T-helper 2 cell (primary cell): ENCODE measurements at places on chromosomes 13 and 19.
A peak's percentile ranks its signal among the peaks of the same experiment; 100 is the strongest.

GRCh38 chr19:41222240-41222639 is 3.2 kb downstream of the AXL start:
- no peak for DNase-seq

DNA sequence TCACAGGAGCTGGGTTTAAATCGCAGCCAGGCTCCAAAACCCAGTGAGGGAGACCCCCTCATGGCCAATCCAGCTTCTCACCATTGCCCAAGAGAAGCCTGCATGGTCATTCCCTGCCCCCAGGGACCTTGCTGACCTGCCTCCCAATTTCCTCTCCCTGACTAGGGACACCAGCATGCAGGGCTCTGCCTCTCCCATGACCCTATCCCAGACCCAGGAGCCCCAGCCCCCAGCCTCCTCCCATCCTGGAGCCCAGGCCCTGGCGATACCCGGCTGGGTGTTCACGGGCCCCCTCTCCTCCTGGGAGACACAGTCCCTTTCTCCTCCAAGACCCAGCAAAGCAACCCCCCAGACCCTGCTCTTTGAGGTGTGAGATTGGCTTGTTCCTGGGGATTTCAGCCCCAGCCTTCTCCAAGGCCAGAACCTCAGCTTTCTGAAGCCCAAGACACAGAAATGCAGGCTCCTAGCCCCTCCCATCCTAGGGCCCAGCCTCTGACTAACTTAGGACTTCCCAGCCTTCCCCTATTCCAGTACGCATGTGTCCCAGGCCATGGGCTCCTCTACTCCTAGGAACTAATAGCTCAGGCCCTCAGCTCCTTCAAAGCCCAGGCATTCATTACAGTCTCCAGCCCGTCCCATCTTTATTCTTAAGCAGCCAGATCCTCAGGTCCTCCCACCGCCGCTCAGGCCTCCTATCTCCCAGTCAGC is 1.1 kb downstream of the GYS1 start:
- DNase-seq, result no peak

GRCh38 chr19:55297267-55297666 is 13.5 kb downstream of the BRSK1 start:
- no peak for DNase-seq

- no peak for DNase-seq
Measured at GRCh38 chr13:72383646-72384045, 343.8 kb downstream of the MZT1 start.

GRCh38 chr13:105904034-105904742 is 631.3 kb downstream of the EFNB2 start:
- DNase-seq, result no peak

GRCh38 chr13:32150794-32151193 is 119.2 kb downstream of the FRY start:
- DNase-seq, result no peak

DNA sequence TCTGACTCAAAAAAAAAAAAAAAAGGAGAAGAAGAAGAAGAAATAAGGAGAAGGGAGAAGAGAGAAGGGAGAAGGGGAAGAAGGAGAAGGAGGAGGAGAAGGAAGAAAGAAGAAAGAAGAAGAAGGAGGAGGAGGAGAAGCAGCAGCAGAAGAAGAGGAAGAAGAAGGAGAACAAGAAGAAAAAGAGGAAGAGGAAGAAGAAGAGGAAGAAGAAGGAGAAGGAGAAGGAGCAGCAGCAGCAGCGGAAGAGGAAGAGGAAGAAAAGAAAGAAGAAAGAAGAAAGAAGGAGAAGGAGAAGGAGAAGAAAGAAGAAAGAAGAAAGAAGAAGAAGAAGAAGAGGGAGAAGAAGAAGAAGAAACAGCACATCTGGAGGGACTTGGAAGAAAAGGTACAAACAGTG is 4.1 kb upstream of the CNN1 start:
- no peak for DNase-seq

DNA sequence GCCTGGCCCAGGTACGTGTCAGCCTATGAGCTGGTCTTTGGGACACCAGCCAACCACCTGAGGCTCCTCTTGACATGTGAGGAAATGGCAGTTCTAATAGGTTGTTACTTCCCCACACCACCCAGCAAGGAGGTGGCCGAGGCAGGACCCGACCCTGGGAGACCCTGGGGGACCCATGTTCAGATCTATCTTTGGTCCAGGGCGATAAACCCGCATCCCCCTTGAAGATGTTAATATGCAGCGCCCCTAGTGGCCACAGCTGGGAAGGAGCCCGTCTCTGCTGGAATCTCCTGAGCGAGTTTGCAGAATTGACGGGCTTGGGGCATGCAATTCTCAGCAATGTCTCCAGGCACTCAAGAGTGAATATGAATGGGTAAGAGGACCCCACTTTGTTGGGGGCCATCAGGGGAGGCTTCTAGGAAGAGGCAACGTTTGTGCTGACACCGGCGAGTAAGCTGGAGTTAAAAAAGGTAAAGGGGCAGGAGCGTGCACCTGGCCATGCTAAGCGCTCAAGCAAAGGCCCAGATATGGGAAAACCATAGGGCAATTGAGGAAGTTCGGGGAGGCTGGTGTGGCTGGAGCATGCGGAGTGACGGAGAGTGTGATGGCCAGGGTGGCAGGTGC is 1.5 kb upstream of the MYO1F start:
- peak; percentile 73 for DNase-seq

DNA sequence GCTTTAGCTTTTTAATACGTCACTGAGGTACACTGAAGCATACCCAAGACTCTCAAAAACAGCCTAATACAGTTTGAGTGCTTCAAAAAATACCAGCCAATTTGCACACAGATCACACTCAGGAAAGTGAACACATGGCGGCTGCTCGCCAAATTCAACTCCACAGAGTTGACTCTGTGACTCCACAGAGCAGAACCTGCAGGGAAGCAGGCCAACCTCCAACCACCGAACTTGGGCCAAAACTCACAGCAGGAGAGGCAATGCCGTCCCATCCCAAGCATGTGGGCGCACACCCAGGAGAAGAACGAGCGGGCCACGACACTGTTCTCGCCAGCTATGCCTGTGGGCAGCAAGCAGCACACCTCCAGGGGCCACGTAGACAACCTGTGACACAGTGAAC is 21.1 kb downstream of the ELL start:
- no peak for DNase-seq

- no peak for DNase-seq
Measured at GRCh38 chr13:48253849-48254248, 20.8 kb downstream of the ITM2B start.

- no peak for DNase-seq
Measured at GRCh38 chr19:28737021-28737895, 475.7 kb downstream of the UQCRFS1 start.

GRCh38 chr13:102484329-102484728 is 82.5 kb upstream of the FGF14 start:
- DNase-seq, result no peak

DNA sequence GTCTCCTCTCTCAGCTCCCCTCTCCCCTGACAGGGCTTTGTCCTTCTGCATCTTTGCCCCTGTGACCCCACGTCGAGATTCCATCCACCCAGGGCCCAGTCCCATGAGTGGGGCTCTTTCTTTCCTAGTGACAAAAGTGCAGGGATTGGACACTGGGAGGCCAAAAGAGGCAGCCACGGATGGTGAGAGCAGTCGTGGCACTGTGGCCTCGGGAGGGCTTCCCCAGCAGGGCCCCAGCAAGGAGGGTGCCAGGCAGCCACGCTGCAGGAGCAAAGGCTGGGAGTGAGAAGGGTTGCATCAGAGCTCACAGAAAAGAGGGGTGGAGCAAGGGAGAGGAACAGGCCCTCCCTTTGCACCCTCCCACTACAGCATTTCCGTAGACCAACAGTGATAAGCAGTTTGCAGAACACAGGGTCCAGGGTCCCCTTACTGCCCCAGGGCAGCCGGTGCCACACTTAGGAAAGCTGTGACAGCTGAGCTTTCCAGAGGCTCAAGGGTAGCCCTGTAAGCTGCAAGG is 4.9 kb downstream of the ZSCAN1 start:
- no peak for DNase-seq

- no peak for DNase-seq
Measured at GRCh38 chr13:38900188-38900587, 90.4 kb downstream of the STOML3 start.

GRCh38 chr13:27643334-27644132 is 21.8 kb downstream of the POLR1D start:
- DNase-seq, result no peak

DNA sequence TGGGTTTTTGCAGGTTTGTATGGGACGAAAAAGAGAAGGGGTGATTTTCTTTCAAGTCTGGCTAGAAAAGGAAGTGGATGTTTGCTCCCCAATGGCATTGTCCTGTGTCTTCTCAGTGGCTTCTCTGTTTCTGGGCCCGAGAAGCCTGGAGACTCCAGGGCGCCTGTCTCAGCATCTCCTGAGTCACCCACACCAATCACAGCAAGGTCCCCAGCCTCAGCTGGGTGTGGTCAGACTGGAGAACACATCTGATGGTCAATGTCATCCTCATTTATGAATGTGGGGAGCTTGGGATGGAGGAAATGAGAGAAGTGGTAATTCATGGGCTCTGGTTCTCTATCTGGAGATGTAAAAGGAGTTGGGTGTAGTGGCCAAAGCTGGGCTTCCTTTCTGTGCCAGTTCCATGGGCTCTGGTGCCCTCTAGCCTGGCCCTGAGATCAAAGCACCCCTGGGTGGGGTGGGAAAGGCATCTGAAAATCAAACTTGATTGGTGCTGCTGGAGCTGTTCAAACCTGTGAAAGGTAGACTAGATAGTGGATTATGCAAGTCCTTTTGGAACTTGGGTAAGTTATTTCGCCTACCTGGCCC is 13.4 kb downstream of the RASL11A start:
- DNase-seq, result no peak

DNA sequence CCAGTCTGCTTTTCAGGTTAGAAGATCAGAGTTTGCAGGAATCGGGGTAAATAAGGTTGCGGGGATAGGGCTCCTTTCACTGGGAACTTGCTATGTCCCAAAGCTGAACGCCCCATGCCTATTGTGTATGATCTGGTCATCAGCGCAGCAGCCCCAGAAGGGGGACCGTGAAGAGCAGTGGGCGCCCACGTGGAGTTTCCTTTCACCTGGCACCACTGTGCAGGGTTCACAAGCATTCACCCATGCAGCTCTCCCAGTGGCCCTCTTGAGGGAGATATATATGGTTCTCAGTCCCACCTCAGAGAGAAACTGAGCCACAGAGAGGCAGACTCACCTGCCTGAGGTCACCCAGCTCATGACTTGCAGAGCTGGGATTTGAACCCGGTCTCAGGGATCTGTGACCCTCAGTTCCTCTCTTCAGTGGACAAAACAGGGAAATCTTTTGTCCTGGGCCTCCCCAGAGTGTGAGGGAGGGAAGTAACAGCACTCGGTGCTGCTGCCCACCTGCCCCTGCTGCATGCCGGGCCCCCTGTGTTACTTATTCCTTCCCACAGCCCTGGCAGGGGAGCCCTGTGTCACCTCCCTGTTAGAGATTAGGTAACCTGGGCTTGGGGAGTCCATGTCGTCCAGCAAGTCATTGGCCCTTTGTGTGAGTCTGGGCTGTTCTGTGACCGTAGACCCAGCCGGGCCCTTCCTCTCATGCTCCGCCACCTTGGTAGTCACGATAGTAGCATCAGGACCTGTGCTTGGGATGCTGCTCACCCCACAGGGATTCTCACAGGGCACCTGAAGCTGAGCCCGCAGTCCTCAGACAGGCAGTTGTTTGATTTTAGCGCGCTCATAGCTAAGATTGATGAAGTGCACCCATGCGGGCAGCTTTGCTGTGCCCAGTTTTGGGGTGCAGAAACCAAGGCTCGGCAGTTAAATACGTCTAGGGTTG is 27.9 kb downstream of the PPP5C start:
- no peak for DNase-seq

- DNase-seq, result no peak
Measured at GRCh38 chr13:110458594-110459365, 102.7 kb downstream of the RAB20 start.

DNA sequence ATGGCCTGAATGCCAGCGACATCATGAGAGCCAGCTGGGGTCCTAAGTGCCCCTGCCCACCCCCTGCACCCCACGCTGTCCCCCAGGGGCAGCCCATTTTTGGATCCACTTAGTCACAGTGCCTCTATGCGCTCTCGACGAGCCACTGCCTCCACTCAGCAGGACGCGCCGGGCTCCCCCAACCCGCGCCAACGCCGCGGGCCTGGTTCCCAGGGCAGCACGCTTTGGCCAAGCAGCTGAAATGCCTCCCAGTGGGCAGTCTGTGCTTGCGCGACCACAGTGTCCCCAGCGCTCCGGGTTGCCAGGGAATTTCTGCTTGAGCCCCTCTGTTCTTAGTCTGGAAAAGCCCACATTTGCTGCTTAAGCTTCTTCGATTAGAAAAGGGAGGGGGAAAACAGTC is 39.4 kb downstream of the TMED1 start:
- DNase-seq, result no peak

DNA sequence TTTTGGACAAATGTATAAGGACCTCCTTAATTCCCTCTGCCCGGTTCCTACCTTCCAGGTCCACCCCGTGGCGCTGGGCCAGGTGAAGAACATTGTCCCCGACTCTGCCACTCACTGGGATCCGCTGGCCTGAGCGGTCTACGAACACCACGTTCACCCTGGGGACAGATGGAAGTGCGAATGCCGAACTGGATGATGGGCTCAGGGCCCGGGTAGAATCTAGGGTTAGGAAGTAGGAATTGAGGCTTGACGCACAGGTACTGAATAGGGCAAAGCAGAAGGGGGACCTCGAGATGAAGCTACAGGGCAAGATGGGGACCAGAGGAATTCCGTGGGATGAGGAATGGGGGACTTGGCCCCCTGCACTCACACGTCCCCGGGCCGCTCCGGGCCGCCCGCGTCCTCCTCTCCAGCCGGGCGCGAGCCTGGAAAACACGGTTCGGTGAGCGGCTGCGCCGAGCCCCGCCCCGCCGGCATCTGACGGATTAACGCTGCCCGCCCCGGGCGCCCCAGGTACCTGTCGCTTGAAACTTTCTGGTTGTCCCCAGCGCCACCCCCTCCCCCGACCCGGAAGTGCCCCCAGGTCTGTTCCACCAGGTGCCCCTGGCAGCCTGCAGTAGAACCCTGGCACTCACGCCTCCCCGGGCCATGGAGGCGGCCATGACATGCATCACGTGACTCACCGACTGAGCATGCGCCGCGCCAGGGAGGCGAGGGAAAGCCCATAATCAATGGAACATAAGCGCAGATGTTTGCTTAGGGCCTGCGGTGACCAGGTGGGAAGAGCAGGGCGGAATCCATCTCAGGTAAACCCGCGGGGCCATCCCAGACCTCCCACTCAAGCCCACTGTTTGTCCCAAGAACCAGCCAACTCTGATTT is at the start of gene FDX2:
Gene FDX2 (minus strand): TSS at position 681 of the 880 bp plus-strand sequence. CDS start 19 bp downstream, at position 662.
- peak; percentile 90 for DNase-seq

DNA sequence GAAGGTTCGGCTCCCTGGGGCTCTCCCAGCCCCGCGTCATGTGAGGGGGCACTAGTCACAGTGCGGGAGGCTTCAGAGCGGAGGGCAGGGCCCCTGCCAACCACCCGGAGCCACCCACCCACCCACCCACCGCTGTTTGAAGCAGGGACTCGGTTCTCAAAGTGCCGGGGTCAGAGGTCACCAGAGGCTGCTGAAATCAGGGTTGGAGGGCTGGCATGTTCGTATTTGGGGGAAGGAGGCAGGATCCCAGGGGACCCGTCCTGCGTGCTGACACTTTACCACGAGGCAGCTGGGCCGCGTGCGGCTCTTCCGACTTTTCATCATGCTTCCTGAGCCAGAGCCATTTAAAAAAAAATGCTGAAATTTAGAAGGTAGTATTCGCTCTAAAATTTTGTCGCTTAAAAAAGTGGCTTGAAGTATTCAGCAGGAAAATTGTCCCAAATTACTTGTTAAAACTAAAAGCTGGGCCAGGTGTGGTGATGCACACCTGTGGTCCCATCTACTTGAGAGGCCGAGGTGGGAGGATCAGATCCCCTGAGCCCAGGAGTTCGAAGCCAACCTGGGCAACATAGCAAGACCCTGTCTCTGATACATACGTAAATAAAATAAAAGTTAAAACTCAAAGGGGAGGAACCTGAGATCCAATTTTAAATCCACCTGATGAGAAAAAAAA is 21.2 kb downstream of the ATP11A start:
- no peak for DNase-seq
